T-helper 17 cell (primary cell): ENCODE measurements at places on chromosomes 7 and 10.

DNA sequence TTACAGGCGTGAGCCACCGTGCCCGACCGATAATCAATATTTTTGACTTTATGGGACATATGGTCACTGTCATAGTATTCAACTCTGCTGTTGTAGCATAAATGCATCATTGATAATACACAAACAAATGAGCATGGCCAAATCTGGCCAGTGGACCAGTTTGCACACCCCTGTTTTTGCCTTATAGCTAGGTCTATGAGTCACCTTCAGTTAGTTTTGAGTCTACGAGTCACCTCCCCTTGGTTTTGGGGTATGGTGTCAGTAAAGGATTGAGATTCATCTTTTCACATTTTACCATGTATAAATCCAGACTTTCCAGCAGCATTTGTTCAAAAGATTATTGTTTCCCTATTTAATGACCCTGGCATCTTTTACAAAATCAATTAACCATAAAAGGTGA is 362.5 kb upstream of the NRP1 start:
- no peak for DNase-seq

DNA sequence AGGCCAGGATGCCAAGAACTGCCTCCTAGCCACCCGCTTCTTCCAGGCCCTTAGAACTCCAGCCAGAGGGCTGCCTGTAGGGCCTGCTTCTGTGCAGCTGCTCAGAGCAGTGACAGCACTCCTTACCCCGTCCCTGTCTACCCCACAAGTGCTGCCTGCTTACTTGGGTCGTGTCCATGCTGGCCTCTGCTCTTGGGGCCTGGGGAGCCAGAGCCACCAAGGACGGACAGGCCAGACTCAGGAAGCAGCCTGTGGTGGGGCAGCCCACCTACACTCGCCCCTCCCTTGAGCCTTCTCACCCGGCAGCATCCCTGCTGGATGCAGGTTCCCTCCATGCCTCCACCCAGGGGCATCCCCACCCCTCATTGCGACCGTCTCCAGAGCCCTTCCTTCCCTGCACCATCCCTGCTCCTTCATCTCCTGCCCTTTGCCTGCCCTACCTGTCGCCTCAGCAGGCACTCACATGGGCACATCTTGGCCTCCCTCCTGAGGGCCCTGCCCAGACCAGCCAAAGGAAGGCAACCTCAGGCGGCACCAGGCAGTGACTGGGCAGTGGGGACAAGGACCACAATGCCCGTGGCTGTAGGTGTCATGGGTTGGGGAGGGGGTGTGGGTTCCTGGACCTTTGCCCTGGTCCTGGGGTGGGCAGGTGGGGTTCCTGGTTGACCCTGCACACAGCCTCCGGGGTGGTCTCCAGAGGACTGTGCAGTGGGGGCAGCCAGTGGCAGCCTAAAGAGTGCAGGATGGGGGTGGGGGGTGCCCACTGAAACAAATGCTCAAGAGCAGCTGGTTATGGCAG is 78.0 kb upstream of the TNS3 start:
- no peak for DNase-seq

- DNase-seq: no peak
These were observed 112.2 kb downstream of the CYTH3 start for GRCh38 chr7:6160191-6160623.

- no peak for DNase-seq
These were observed 110.3 kb downstream of the LRRC4 start for GRCh38 chr7:127920787-127921438.

DNA sequence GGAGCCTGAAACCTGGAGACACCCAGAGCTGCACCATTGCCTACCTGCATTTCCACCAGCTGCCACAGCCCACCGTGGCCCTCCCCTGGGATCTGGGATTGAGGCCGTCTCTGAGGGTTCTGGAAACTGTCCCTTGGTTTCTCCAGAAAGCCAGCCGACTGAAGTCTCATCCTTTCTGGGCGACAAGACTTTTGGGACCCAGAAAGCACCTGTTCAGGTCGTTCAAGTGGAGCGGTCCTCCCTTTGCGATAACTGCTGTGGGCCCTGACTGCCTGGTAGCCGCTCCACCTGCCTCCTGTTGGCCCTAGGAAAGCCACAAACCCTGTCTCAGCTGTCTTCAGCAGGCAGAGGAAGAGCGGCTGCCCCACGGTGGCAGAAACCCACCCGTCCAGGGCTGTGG is 346.0 kb upstream of the MKI67 start:
- no peak for DNase-seq

- DNase-seq: no peak
These were observed 18.4 kb upstream of the EXOC6 start for GRCh38 chr10:92829786-92830377.
